ENCODE measurements at places on chromosomes 13 and 19. TPM values are rescaled to one million over a fixed set of nuclear protein-coding genes. Genes with fewer than 3 reads are reported as not detected.

DNA sequence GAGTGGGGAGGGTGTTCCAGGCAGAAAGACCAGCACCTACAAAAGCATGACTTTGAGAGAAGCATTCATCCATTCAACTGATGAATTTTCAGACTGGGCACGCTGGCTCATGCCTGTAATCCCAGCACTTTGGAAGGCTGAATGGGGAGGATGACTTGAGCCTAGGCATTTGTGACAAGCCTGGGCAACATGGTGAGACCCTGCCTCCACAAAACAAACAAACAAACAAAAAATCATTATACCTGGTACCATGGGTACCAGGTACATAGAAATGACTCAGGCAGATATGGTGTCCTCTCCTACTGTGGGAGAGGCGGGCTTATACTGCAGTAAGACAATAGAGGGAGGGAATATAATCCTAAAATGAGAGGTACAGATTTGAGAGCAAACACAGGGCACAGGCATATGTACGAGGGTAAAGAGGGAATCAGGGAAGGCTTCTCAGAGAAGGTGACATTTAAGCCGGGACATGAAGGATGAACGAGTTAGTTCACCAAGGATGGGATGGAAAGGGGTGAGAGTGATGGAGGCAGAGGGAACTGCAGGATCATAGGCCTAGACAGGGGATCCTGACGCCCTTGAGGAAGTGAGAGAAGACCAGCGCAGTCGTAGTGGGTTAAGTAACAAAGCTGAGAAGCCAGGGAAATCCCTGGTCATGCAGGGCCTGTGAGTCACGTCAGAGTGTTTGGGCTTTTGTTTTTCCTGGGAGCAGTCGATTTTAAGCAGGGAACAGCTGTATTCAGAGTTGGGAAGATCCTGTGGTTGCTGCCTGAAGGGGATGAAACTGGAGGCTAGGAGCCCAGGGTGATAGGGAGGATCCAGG is 2.9 kb downstream of the CYP2S1 start:
- DNase-seq = no peak

GRCh38 chr13:31261241-31261640 is 61.5 kb downstream of the B3GLCT start:
- DNase-seq = no peak

DNA sequence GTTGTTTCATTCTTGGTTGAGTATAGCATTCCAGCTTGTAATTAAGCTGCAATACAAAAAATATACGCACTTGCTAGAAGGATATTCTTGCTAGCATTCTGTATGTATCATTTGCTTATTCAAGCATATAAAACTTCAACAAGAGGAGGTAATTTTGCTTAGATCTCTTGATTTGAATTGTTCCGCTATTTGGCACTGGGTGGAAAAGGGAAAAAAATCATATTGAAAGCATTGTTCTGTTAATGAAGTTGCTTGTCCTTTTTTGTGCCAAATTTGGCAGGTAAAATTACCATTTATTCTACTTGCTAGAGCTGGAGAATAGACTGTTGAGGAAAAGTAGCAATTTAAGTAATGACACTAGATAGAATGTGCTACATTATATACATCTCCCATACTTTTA is 190.2 kb downstream of the GGACT start:
- no peak for DNase-seq

DNA sequence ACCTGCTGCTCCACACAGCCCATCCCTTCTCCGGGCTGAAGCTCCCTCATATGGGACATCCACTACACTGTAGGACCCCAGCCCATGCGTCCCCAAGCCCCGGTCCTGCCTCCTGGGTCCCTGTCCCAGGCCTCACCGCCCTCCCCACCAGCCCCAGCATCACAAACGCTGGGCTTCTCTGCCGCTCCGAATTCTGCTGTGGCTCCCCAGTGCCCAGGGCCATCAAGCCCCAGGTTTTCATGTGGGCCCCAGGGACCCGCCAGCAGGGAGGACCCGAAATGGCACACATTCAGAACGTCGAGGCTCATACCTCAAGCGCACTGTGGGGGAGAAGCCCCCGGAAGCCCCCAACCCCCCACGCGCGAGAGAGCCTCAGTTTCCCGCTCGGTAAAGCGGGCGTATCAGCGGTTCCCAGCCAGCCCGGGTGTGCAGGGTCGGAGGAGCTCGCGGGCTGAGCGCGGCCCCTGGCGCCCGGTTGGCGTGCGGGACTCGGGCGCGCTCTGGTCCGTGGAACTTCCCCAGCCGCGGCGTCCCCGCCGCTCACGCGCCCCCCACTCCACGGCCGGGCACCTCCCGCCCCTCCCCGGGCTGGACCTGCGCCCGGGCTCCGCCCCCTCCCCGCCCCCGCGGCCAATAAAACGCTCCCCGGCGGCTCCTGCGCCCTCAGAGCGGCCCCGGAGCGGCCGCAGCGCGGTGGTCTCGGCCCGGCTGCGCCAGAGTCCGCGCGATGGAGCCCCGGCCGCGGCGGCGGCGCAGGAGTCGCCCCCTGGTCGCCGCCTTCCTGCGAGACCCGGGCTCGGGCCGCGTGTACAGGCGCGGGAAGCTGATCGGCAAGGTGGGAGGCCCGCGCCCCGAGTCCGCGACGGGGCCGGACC is at the start of gene PLK5:
Gene PLK5 (plus strand): TSS at position 666 of the 875 bp plus-strand sequence. CDS start 2,920 bp downstream, outside the sequence.
- DNase-seq = no peak

The NMRK2 gene
- not detected for polyA plus RNA-seq
